ENCODE measurements at places on chromosomes 11 and 22.

DNA sequence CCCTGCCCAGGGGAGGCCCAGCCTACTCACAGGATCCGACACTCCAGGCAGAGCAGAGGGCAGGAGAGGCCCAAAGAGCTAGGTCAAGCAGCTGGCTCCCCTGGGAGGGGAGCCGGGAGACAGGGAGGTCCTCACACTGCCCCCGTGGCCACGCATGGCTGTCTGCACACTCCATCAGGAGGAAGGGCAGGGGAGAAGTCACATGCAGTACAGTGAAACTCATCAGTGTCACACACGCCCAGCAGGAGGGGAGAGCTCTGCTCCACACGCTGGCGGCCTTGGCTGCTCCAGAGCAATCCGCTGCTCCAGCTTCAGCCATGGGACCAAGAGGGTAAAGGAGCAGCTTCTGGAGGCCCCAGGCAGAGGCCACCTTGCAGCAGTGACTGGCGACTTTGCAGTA lies 14.3 kb downstream of the TCIRG1 start:
- no peak for DNase-seq

GRCh38 chr22:45537734-45538181 lies 35.1 kb downstream of the FBLN1 start:
- DNase-seq = peak; percentile 4

DNA sequence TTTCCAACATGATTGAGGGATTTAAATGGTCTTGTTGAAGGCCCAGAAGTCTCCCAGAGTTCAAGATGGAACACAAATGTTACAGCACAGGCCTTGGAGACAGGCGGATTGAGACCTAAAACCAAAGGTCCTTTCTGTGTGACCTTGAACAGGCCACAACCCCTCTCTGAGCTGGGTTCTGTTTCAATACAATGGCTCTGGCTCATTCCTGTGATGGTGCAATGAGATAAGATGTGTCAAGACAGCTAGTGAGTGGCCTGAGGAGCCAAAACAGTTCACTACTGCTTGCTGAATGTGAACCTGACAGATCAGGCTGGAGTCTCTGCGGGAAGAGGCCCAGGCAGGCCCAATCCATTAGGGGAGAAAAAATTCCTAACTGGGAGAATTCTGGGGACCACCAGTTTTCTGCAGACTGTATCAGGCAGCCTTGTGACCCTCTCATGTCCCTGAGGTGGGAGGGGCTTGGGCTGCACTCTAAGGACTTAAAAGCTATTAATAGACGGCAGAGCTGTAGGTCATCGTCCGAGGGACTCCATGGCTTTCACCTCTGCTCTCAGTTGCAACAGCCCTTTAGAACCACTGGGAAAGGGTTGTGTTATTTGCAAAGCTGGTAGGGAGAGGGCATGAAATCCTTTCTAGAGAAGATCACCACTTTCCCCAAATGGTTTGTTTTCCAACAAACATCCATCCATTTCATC lies 126.1 kb upstream of the TEAD1 start:
- no peak for DNase-seq

DNA sequence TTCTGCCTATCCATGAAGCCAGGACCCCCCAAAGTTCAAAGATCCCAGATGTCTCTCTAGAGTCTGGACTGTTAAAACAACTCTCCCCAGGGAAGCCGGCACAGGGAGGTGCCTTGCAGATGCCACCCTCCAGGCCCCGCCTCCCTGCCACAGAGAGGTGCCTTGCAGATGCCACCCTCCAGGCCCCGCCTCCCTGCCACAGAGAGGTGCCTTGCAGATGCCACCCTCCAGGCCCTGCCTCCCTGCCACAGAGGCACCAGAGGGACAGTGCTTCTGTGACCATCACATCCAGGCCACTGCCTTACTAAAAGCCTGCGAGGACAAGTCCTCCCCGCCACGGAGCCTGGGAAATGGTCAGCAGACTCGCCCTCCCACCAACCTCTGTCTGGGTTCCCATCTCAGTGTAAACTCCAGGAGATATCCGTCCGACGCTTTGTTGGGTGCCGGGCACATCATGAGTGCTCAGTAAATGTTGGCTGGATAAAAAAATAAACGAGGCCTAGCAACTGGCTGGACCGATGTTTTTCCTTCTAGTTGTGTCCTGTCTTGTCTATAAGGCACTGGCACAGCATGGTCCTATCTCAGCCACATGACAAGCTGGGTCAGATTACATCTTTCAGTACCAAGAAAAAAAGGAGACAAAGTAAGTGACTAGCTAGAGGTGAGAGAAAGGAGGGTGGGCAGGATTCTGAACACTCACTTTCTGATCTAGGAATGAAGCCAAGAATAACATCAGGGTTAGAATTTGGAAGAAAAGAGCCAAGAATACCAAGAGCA lies 91.2 kb upstream of the CSNK2A3 start:
- DNase-seq = no peak

GRCh38 chr11:111531687-111532364 lies 8.7 kb upstream of the LAYN start:
- no peak for DNase-seq

GRCh38 chr22:22848364-22848866 lies 39.2 kb upstream of the IGLL5 start:
- no peak for DNase-seq

DNA sequence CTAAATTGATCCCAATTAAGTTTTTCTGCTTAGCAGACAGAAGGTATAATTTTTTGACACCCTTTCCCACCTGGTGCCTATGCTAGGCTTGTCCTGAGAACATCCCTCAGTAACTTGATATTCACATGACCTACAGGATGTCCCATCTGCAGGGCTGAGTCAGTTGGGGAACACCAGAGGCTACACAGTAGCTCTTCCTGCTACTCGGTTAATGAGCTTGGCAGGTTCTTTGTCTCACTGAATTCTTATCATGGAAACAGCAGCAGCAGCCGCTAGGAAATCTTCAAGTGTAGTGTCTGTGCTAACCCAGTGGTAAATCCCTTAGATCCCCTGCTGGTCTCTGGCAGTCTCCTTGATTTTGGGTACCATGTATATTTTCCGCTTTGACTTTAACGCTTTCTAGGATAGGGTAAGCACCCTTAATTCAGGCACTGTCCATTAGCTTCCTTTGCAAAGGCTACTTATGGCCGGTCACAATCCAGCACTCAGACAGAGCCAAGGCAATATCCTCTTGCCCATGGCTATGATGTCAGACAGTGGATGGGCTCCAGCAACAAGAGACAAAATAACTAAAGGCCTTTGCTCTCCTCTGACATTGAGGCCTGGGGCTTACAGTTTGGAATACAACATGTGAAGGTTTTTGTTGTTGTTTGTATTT lies 8.5 kb downstream of the MRPL16 start:
- DNase-seq = no peak

- DNase-seq = no peak
Observed at GRCh38 chr11:10050561-10050960, 243.5 kb downstream of the SBF2 start.

DNA sequence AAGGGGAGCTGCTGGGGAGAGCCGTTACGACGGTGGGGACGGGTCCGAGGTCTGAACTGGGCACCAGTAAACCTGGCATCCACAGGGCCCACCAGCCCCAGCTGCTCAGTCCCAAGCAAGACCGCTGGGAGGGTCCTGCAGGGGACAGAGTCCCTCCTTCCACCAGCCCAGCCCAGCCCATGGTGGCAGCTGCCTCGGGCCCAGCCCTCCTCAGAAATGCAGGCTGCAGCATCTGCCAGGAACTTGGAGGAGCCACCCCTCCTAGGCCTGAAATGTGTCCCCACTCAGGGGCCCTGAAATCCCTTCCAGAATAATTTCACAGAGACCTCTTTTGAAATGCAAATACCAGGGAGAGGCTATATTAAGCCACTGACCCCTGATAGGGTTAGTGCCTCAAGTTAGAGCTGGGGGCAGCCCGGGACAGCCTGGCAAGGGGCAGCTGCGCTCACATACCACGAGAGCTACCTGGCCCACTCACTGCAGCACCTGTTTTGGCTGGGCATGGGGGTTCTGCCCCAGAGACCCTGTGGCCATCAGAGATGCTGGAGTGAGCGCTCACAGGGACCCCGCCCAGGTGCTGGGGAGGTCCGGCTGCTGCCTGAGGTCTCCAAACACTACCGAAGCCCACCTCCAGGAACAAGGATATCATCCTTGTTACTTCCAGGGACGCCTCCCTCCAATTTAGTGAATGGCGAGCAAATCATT lies 53.1 kb downstream of the CELSR1 start:
- DNase-seq = no peak

DNA sequence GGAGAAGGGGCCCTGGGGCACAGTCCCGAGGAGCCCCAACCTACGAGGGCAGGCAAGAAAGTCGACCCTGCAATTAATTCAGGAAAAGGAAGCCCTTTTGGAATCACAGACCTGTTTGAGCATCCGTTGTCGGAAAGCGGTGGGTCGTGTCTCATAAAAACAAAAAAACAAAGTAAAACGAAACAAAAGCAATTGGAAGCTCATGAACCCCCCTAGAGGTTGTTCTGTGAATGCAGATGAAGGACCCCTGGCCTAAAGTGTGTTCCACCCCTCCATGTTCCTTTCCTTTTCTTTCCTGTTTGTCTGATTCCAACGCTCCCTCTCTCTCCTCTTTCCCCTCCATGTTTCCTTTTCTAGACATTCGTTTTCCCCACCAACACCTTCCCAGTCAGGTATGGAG lies 203.7 kb downstream of the GRIK4 start:
- no peak for DNase-seq

- no peak for DNase-seq
Observed at GRCh38 chr11:131404010-131404409, 33.6 kb downstream of the NTM start.

GRCh38 chr11:34929794-34930763 lies 13.7 kb downstream of the PDHX start:
- DNase-seq = no peak

- no peak for DNase-seq
Observed at GRCh38 chr11:65504674-65505465, 6.0 kb downstream of the MALAT1 start.

GRCh38 chr11:43916621-43917020 lies 25.8 kb upstream of the C11orf96 start:
- DNase-seq = no peak

DNA sequence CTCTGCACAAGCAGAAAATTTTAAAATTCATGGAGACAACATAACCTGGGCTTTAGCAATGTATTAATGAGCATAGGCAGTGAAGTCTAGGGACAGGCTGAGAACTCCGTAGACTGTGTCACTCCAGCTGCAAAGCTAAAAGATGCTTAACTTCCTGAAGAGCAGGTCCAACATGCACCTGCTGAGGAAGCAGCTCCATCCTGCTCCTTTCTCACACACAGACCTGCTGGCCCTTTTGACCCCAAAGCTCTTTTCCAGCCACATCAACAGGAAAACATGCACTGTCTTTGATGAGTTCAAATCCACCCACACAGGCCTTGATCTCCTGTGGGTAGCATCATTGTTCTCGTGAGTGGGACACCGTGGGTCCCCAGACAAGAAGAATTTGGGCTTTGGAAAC lies 36.0 kb downstream of the SYN3 start:
- no peak for DNase-seq

DNA sequence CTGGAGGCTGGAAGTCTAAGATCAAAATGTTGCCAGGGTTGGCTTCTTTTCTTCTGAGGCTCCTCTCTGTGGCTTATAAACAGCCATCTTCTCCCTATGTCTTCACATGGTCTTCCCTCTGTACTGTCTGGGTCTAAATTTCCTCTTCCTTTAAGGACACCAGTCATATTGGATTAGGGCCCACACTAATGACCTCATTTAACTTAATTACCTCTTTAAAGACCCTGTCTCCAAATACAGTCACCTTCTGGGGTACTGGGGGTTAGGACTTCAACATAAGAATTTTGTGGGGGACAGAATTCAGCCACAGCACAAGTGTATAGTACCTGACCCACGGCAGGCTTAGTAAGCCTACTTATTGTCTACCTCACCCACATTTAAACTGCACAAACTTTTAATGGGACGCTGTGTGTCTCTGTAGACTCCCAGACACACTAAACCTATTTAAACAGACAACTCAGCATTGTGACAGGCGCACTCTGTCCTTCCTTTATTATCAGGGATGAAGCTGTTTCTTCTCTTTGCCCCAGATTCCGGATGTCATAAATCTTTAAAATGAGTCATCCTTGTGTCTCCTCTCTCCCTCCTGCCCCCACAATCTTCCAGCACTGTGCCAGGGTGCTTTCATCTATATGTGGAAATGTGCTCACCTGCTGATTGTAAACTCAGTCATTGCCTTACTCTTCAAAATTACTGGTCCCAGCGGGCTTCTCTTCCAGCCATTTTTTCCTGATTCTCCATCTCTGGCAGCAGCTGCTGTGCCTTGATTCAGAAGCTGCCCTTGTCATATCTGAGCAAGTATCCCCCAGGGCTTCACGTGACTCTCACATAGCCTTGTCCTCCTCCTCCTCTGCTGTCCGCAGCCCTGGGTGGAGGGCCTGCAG lies 5.4 kb upstream of the MAPK8IP1 start:
- no peak for DNase-seq

DNA sequence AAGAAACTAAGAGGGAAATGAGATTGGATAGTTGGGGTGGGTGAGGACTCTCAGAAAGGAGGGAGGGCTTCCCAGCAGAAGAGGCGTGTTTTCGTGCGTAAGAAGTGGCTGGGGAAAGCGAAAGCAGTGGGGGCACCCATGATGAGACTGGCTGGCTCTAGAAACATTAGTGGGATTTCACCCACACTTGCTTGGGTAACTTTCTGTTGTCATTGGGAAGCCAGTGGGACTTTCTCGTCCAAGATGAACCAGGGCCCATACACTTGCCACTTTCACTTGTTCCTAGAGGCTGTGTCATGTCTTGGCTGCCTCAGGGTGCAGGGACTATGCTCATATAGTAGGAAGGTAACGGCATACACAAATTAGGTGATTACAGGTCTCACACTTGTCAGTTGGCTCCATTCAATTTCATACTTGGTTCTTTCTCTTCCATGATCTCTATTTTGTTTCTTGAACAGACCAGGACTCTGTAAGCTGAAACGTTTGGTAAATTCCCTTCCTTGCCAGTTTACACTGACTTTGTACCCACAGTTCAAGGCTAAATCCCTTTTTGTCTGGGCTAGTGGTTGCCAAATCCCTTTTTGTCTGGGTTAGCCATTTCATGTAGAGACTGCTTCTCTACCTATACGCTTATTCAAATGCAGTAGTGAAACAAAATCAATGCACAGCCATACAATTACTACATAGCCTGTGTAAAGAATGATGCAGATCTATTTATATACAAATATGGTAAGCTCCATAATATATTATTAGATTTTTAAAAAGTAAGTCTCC lies 42.0 kb upstream of the CXCR5 start:
- DNase-seq = no peak

DNA sequence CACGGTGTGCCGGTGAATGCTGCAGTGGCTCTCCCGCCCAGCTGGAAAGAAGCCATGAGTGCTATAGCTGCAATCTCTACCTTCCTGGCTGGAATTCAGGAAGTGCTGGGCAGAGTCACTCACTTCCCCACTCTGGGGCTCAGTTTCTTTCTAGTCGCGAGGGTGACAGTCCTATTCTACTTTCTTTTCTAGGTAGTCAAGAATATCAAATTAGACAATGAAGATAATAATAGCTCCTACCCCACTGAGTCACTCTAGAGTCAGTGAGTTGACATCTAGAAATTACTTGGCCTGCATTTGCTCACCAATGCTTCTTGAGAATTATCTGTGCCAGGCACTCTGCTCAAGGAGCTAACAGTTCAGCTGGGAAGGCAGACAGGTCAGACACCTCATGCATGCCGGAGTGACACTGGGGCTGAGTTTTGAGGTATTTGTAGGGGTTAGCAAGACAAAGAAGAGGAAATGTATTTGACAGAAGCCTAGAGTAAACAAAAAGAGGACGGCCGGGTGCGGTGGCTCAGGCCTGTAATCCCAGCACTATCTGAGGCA lies 3.2 kb downstream of the CENPM start:
- no peak for DNase-seq

GRCh38 chr22:37230673-37231405 lies 13.2 kb downstream of the RAC2 start:
- no peak for DNase-seq

GRCh38 chr11:2314525-2315394 lies 12.9 kb downstream of the TSPAN32 start:
- DNase-seq = no peak

Measured in cerebellar nuclear complex (tissue), 1 donor.